HFFc6 (cell line): ENCODE measurements at places on chromosomes 5 and 9.

GRCh38 chr5:56605231-56605630, 210.1 kb upstream of the MAP3K1 start:
- H3K4me3 ChIP-seq: no peak overlapping the region
- H3K27me3 ChIP-seq: no peaks in the 10 kb centered on the region; the same call in none of the 2 replicates
- no peak for DNase-seq
- H3K36me3 ChIP-seq: no peaks in the 10 kb centered on the region
- no peak overlapping the region for H3K27ac ChIP-seq
- peaks cover 17% of the 10 kb centered on the region for H3K4me1 ChIP-seq

GRCh38 chr5:42851481-42851880, 39.8 kb upstream of the SELENOP start:
- no peak overlapping the region for H3K27ac ChIP-seq
- H3K36me3 ChIP-seq: no peaks in the 10 kb centered on the region
- no peak for DNase-seq

DNA sequence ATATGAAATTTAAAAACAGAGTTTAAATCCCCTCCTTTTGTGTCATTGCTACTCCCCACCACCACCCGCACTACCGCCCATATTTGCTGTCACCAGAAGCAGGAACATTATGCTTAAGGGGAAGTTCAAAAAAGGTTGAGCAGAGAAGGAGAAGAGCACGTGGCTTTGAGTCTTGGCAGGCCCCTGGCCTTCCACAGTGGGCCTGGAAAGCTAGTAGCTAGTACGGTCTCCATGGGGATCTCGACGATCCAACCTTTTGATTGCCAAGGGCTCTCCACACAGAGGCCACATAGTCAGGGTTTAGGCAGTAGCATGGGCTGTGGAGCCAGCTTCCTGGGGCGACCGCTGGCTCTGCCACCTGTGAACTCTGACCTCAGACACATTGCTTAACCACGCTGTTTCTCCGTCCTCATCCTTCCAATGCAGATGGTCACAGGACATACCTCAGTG, 90.1 kb downstream of the GOLPH3 start:
- H3K27me3 ChIP-seq: peaks cover 7% of the 10 kb centered on the region
- no peak overlapping the region for H3K27ac ChIP-seq
- H3K4me3 ChIP-seq: no peak overlapping the region
- DNase-seq: no peak

GRCh38 chr9:93306579-93307091, 122.7 kb downstream of the WNK2 start:
- no peaks in the 10 kb centered on the region for H3K4me1 ChIP-seq
- no peak for DNase-seq
- H3K4me3 ChIP-seq: no peak overlapping the region
- H3K36me3 ChIP-seq: no peaks in the 10 kb centered on the region

DNA sequence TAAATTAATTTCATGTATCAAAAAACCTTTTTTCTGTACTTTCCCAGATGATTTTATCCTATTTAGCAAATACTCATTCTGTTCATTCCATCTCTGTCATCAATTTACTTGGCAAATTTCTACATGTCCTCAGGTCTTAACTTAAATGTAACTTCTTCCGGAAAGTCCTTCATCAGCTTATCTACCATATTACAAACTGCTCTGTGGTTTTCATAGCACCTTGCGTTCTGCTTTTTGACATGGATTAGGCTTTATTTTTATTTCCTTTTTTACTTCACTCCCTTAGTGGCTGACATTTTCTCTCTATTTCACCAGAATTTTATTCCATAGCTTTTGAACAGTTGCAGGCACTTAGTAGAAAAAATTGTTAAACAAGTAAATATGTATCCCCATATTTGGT, 1040.8 kb downstream of the TAF11L14 start:
- no peaks in the 10 kb centered on the region for H3K36me3 ChIP-seq
- H3K4me1 ChIP-seq: no peaks in the 10 kb centered on the region
- no peak for DNase-seq
- H3K4me3 ChIP-seq: no peak overlapping the region
- H3K27ac ChIP-seq: no peak overlapping the region

- no peaks in the 10 kb centered on the region; the same call in 1 of the 2 replicates for H3K36me3 ChIP-seq
- no peak overlapping the region for H3K4me3 ChIP-seq
- H3K4me1 ChIP-seq: no peaks in the 10 kb centered on the region
- no peak for DNase-seq
- H3K27me3 ChIP-seq: no peaks in the 10 kb centered on the region
Observed at GRCh38 chr5:45335978-45336377, 360.2 kb downstream of the HCN1 start.

DNA sequence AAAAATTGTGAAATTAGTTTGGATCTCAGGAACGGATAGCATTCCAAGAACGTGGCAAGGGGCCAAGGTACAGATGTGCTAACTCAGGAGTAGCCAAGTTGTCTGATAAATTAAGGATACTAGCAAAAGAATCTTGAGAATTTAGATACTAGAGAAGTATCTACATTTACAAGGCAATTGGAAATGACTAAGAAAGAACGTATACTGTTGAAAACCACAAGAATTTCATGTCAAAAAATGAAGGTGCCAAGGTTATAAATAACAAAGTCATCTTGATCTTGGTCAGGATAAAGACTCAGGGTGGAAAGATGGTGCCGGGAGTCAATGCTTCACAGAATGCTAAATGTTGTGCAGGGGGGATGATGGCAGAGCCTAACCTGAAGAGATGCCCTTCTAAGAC, 19.2 kb downstream of the CAPSL start:
- peaks cover 17% of the 10 kb centered on the region for H3K36me3 ChIP-seq
- H3K27ac ChIP-seq: peak overlapping the region; percentile 30
- peaks cover 41% of the 10 kb centered on the region for H3K4me1 ChIP-seq
- DNase-seq: peak; percentile 80

GRCh38 chr9:101601904-101602765, 7.4 kb upstream of the PPP3R2 start:
- no peak overlapping the region for H3K27ac ChIP-seq
- H3K27me3 ChIP-seq: peaks cover 22% of the 10 kb centered on the region
- H3K4me3 ChIP-seq: no peak overlapping the region
- no peaks in the 10 kb centered on the region for H3K4me1 ChIP-seq

DNA sequence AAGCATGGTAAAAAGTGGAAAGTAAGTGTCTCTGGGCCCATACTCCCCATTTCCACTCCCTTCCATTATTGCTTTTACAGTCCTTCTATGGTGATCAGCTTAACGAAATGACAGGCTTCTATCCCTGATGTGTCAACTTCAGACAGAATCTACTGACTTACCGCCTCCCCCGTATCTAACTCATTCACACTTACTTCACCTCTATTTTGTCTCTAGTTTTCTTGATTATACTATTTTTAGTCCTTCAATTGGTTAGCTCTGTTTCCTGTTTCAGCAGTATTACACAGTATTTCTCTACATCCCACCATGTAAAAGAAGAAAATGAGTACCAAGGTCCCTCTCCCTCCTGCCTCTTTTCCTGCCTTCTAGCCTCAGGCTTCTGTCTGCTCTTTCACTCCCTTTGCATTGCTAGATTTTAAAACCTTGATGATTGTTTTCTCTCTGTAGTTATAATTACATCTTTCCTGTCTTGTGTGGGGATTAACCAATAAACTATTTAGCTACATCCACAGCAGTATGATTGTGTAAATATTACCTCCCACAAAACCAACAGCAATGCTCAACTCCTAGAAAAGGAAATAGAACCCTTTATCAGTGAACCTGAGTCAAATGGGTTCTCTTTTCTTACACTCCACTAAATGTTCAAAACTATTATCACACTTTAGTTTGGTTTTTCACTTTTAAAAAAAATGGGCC, 53.4 kb downstream of the GNAQ start:
- no peaks in the 10 kb centered on the region; the same call in 1 of the 2 replicates for H3K36me3 ChIP-seq
- H3K27me3 ChIP-seq: peaks cover 2% of the 10 kb centered on the region
- DNase-seq: no peak
- peak overlapping the region; percentile 33; the same call in 1 of the 2 replicates for H3K4me3 ChIP-seq
- H3K4me1 ChIP-seq: peaks cover 52% of the 10 kb centered on the region

GRCh38 chr9:2210201-2210600, 195.1 kb downstream of the SMARCA2 start:
- no peak overlapping the region for H3K27ac ChIP-seq
- no peaks in the 10 kb centered on the region for H3K36me3 ChIP-seq
- H3K4me1 ChIP-seq: peaks cover 22% of the 10 kb centered on the region

DNA sequence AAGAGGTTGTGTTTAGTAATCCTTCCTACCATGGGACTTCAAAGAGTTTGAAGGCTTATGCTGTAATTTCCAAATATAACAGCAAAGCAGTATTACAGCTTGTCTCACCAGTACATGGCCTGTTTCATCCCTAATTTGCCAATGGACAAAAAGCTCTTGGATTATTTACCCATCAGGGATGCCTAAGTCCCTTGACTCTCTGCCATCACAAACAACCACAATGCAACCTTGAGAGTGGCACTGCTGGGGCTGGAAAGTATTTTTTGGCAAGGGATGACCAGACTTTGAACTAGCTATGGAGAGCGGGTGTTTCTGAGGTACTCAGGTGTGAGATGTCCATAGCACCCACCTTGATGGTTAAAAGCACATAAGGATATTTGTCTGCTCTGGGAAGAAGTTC, 9.1 kb downstream of the MAMDC2 start:
- H3K4me3 ChIP-seq: no peak overlapping the region
- no peaks in the 10 kb centered on the region; the same call in 1 of the 2 replicates for H3K27me3 ChIP-seq

- no peaks in the 10 kb centered on the region for H3K36me3 ChIP-seq
- no peak for DNase-seq
Observed at GRCh38 chr5:58211441-58211840, 248.4 kb downstream of the PLK2 start.

GRCh38 chr5:112475747-112476365, 56.8 kb upstream of the EPB41L4A start:
- H3K4me3 ChIP-seq: no peak overlapping the region
- no peaks in the 10 kb centered on the region for H3K36me3 ChIP-seq
- peaks cover 10% of the 10 kb centered on the region for H3K27me3 ChIP-seq

DNA sequence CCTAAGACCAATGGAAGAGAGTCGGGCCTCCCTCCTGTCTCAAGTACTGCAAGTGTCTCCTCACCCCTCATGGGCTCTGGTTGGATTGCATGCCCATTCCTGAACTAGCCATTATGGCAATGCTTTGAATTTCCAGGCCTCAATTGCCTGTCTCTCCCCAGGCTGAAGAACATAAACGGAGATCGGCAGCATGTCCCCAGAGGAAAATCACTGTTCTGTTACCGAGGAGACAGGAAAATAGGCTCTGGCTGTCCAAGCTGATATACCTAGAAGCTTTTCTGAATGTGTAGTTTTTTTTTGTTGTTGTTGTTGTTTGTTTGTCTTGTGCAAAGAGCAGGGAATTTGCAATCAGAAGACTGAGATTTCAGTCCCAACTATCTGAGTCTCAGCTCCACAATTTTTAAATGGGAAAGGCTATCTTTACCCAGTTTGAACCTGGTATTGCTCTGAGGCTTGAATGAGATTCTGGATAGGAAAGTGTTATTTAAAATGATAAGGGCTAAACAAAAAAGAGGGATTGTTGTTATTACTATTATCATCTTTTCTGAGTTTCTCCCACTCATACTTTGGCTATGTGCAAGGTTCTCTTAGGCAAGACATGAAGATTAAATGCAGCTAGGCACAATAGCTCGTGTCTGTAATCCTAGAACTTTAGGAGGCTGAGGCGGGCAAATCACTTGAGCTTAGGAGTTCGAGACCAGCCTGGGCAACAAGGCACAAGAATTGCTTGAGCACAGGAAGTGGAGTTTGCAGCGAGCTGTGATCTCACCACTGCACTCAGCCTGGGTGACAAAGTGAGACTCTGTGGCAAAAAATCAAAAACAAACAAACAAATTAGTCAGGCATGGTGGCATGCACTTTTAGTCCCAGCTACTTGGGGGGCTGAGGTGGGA, 77.2 kb upstream of the KLF9 start:
- peaks cover 6% of the 10 kb centered on the region; the same call in 1 of the 2 replicates for H3K27me3 ChIP-seq
- H3K4me1 ChIP-seq: peaks cover 17% of the 10 kb centered on the region
- H3K36me3 ChIP-seq: no peaks in the 10 kb centered on the region
- no peak for DNase-seq

DNA sequence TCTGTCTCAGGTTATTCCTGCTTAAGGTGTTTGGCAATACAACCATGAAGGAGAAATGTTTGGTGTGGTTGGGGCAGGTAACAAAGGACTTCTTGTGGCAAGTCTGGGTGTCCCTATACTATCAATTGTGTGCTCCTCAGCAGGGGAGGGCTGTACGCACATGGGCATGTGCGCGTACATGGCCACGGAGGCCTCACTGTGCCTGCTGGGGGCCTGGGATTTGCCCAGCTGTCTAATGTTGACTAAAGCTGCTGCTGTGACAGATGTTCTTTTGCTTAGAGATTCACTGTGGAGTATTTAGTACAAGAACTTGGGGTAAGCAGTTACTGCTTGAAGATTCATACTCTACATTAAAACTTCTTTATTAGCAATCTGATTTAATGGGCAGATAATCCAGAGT, 97.5 kb downstream of the HSPA4 start:
- no peak for DNase-seq
- H3K4me1 ChIP-seq: no peaks in the 10 kb centered on the region

DNA sequence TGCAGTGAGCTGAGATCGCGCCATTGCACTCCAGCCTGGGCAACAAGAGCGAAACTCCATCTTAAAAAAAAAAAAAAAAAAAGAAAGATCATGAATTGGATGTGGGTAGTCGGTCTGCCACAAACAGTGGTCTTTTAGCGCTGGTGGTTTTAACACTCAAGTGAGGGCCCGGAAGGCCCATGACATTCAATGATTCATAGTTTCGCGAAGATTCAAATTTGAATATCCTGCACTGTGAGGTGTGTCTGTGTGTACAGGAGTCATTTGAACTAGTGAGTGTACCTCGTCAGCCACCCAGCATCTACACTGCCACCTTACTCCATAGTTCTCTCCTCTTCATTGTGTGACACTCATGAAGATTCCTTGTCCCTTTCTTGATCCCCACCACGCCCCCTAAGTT, 41.3 kb downstream of the CFAP77 start:
- H3K27ac ChIP-seq: no peak overlapping the region
- no peak overlapping the region for H3K4me3 ChIP-seq
- peaks cover 2% of the 10 kb centered on the region; the same call in 1 of the 2 replicates for H3K4me1 ChIP-seq
- peaks cover 37% of the 10 kb centered on the region for H3K27me3 ChIP-seq
- DNase-seq: no peak
- H3K36me3 ChIP-seq: no peaks in the 10 kb centered on the region

DNA sequence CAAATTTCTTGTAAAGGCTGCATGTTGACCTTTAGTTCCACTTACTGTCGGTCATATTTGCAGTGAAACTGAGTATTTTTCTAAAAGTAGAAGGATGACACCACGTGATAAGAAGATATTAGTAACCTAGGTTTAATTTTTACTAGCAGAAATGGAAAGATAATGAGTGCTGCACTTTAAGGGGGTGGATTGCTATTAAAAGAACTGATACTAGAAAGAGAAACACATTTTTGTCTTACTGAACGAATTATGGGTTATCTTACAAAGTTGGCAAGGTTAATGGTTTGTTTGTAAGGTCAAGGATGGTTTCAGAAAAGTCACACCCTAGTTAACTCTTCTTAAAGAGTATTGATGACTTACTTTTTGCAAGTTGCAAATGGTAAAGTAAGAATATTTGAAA, 2.4 kb downstream of the MACIR start:
- H3K27me3 ChIP-seq: no peaks in the 10 kb centered on the region
- no peak for DNase-seq
- peaks cover 35% of the 10 kb centered on the region for H3K36me3 ChIP-seq

GRCh38 chr5:168426007-168426863, 60.0 kb upstream of the RARS1 start:
- H3K4me1 ChIP-seq: peaks cover 10% of the 10 kb centered on the region
- DNase-seq: no peak
- no peaks in the 10 kb centered on the region; the same call in 1 of the 2 replicates for H3K36me3 ChIP-seq
- H3K27ac ChIP-seq: no peak overlapping the region

GRCh38 chr9:3846573-3846972, 320.8 kb upstream of the RFX3 start:
- H3K27ac ChIP-seq: no peak overlapping the region
- no peak for DNase-seq
- H3K4me3 ChIP-seq: no peak overlapping the region
- peaks cover 17% of the 10 kb centered on the region for H3K36me3 ChIP-seq
- H3K4me1 ChIP-seq: no peaks in the 10 kb centered on the region
